NCI-H1105 (cell line): ENCODE measurements at places on chromosomes 5 and 9.
A peak's percentile ranks its signal among the peaks of the same experiment; 100 is the strongest.

DNA sequence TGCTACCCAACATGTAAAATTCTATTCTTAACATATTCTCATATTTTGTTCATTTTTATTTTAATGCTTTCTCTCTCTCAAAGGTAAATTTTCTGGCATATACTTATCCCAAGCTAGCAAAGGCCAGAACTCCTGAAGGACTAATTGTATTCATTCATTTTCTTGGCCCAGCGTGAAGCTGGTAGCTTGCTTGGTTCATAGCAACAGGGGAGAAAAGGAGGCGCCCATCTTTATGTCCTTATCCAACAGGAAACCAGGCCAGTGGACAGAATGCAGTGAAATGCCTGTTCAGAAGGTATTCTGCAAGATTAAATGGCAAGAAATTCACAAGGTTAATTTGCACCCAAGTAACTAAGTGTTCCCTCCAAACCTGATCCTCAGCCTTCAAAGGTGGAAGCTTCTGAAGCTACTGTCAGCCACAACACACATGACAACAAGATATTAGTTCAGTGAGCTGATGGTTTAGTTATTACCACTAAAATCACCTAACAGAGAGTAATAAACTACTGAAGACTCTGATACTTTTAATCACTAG, 5.6 kb downstream of the EFNA5 start:
- no peak for DNase-seq

DNA sequence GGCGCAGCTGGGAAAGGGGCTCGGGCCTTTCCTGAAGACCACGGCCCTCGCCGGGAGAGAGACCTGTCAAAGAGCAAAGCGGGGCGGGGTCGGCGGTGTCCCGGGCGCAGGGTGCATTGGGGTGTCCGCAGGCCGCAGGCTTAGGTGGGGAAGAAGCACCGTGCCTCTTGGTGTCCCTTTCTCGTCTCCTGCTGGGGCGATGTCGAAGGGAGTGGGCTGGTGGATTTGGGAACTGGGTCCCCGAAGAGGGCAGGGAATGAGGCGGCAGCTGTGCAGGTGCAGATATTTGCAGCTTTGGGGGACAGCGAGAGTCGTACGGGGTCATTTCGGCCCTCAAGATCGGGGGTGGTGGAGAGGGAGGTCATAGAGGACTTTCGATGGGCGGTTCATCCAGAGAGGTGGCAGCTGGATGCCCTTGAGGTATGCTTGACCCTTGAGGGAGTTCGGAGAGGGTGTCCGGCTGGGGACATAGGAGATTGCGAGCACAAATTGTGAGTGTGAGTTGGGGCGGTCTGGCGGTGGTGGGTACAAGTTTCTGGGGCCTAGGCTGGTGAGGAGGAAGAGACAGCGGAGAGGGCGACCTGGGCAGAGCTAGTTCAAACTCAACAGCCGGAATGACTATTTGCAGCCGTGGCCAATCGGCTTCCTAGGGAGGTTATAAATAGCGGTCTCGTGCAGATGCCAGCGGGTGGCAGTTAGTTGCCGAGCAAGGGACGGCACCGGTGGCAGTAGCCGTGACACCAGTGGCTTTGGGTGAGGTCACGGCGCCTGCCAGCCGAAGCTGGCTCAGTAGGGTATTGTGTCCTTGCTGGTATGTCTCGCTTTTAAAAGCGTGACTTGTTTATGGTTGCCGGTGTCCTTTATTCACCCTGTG, 601 bp downstream of the NNT start:
- DNase-seq: peak; percentile 73

- no peak for DNase-seq
Observed at GRCh38 chr9:69571032-69571431, 101.1 kb downstream of the APBA1 start.

DNA sequence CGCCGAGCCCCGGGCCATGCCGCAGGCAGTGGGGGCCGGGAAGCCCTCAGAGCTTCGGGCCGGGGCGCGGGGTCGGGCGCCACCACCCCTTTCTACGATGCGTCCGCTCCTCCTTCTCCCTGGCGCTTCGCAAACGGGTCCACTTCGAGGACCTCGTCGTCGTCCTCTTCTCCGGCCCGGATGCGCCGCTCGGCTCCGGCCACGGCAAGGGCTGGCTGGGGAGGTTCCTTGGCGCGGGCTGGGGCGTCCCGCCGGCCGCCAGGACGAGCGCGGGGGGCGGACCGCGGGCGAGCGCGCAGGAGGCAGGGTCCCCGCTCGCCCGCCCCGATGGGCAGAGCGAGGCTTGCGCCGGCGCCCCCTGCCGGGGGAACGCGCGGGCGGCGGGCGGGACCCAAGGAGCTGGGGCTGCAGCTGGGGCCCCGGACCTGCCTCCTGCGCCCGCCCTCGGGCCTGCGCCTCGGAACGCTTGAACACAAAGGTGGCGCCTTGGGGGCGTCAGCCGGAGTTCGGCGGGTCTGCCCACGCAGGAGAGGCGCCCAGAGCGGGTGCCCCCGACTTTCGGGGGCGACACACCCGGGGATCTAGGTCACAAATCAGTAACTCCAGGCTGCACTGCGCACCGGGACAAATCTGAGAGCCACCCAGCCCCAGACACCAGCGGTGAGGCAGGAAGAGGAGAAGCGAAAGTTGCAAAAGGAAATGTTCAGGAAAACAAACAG, at the start of gene ROR2:
Gene ROR2 (minus strand): TSS at position 283 of the 719 bp plus-strand sequence.
- peak; percentile 37 for DNase-seq

GRCh38 chr5:180645274-180646204, 3.9 kb downstream of the FLT4 start:
- no peak for DNase-seq

DNA sequence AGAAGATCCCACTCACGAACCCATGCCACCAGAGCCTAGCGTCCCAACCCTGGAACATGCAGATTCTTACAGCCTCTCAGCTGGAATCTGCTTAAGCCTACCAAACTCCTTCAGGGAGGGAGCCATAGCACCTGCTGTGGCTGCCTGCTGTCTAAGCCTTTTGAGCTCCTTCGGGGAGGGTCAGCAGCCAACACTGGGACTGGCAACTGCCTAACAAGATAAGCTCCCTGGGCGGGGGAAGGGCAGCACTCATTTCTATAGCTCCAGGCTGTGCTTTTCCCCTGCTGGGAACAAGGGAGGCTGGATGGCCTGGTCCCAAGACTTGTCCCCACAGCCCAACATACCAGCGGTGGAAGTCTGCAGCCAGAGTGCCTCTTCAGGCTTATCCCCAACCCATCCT, 199.1 kb upstream of the OR13F1 start:
- no peak for DNase-seq

- DNase-seq: no peak
Observed at GRCh38 chr9:27193886-27194285, 84.9 kb downstream of the TEK start.
